ENCODE measurements at places on chromosomes 2 and 18. TPM values are rescaled to one million over a fixed set of nuclear protein-coding genes. Genes with fewer than 3 reads are reported as not detected.

The RAB27B gene
- 0.33 TPM for polyA plus RNA-seq

The KCNG3 gene
- not detected for polyA plus RNA-seq

The PTPRN gene
- polyA plus RNA-seq: 3.2 TPM

The ZSWIM2 gene
- 0.04 TPM for polyA plus RNA-seq

The STPG4 gene
- polyA plus RNA-seq: 0.06 TPM

The CNDP1 gene
- polyA plus RNA-seq: not detected

The PIKFYVE gene
- 17.6 TPM for polyA plus RNA-seq

The SERPINB3 gene
- not detected for polyA plus RNA-seq

The KIAA1328 gene
- 2.2 TPM for polyA plus RNA-seq

The ZNF385B gene
- polyA plus RNA-seq: 0.22 TPM

The CFAP53 gene
- polyA plus RNA-seq: 0.17 TPM

The CCDC93 gene
- 17.3 TPM for polyA plus RNA-seq

The CYS1 gene
- 2.5 TPM for polyA plus RNA-seq

The NFATC1 gene
- 0.80 TPM for polyA plus RNA-seq

The NEUROD1 gene
- not detected for polyA plus RNA-seq

The SLC5A7 gene
- not detected for polyA plus RNA-seq

The SAG gene
- not detected for polyA plus RNA-seq

The ARHGAP15 gene
- not detected for polyA plus RNA-seq

The CFAP65 gene
- not detected for polyA plus RNA-seq

The HOXD11 gene
- polyA plus RNA-seq: 9.9 TPM

The UGT1A3 gene
- not detected for polyA plus RNA-seq

The ALPP gene
- polyA plus RNA-seq: not detected

The GGCX gene
- 45.9 TPM for polyA plus RNA-seq

The HOXD1 gene
- not detected for polyA plus RNA-seq

The IMMT gene
- 51.3 TPM for polyA plus RNA-seq

The FAM228B gene
- polyA plus RNA-seq: 4.2 TPM

The ASB18 gene
- not detected for polyA plus RNA-seq

The CHST9 gene
- polyA plus RNA-seq: not detected

The LONRF2 gene
- 0.04 TPM for polyA plus RNA-seq
